ENCODE measurements at places on chromosomes 7 and 10. TPM values are rescaled to one million over a fixed set of nuclear protein-coding genes. Genes with fewer than 3 reads are reported as not detected.

The LBX1 gene
- 0.15 TPM for total RNA-seq

The TLL2 gene
- 4.9 TPM for total RNA-seq

- no peak for DNase-seq
These were observed 1.4 kb downstream of the LRRC18 start for GRCh38 chr10:48938281-48938680.

- no peak for DNase-seq
These were observed 389.2 kb upstream of the KLF6 start for GRCh38 chr10:4174197-4174596.

- no peak for DNase-seq
These were observed 25.9 kb downstream of the TNRC18 start for GRCh38 chr7:5397736-5398135.

DNA sequence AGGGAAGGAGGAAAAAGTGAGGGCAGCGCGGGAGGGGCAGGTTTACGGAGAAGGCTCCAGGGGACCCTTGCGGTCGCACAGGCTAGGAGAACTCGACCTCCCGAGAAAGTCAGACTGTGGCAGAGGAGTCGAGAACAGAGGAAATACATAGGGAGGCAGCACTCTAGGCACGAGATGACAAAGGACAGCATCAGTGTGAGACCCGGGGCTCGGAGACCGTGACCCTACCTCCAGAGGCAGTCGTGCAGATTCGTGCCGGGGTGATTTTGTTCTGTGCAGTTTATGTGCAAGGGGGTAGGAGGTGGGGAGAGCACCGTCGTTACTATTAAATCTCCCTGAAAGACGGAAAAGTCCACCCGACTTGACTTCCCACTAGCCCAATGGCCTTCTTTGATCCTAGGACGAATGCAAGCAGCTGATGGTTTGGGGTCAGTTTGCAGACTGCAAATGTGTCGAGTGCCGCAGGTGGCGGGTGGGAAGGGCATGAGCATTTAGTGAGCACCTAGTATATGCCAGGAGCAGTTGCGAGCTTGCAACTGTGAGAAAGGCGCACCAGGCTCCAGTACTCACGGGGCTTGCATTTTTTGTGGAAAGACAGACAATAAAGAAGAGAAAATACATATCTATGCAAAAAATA is 674 bp upstream of the OSBPL3 start:
- DNase-seq, result no peak

DNA sequence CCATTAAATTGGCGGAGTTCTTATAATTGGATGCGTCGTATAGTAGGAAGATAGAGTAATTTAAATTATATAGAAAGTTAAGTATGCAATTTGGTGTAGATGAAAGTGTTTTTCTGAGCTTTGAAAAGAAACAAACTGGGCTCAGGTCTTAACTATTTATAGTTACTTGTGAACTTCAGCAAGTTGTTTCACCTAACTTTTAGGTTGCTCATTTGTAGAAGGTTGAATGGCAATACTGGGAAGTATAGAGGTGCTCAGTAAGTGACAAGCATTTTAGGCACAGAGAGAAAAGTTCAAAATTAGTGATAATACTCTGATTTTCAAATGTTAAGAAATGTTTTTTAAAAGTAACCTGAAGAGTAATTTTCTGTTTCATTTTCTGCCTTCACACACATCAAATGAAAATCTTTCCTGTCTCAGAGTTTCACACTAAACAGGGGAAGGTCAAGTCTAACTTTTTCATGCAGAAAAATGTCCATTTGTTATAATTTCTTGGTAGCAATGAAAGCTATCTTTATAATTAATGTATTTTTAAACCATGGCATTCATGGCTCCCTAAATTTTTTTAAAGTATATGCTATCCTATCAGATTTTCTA is 146.5 kb downstream of the PHF14 start:
- DNase-seq, result no peak

DNA sequence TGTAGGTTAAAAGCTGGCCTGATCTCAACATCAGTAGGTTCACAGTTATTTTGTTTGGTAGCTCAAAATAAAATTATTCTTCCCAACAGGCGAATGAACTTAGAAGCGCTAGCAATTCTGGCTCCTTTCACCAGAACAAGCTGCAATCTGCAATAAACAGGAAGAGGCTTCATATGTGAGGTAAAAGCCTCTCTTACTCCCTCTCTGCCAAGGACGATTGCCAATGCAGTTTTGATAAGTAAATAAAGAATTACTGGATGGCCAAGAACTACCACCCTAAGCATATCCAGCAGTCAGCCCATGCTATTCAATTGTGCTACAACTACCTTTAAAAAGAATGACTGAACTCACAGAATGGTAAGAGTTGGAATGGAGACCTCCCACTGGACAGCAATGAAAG is 150.0 kb upstream of the LAMB4 start:
- no peak for DNase-seq

Data from dorsolateral prefrontal cortex (tissue), 122 donors.